Activated naive CD4-positive, alpha-beta T cell treated with anti-CD3 and anti-CD28 coated beads, Interleukin-2, amount 50 U/mL, for 72 hours (primary cell): ENCODE measurements at places on chromosomes 11 and 22. TPM values are rescaled to one million over a fixed set of nuclear protein-coding genes. Genes with fewer than 3 reads are reported as not detected.

Gene CD151
- 42.8 TPM for total RNA-seq

Gene CTSW
- 2.2 TPM for total RNA-seq

Gene MED17
- 37.3 TPM for total RNA-seq

Gene ELMOD1
- not detected for total RNA-seq

Gene FAT3
- not detected for total RNA-seq

Gene SLCO2B1
- total RNA-seq: not detected

Gene DGCR6
- 1.5 TPM for total RNA-seq

Gene CUL5
- total RNA-seq: 36.4 TPM

Gene BIRC3
- total RNA-seq: 355 TPM

Gene OR2AT4
- not detected for total RNA-seq

Gene ELF5
- not detected for total RNA-seq

Gene CBLIF
- total RNA-seq: not detected

Gene PHLDA2
- 5.9 TPM for total RNA-seq

Gene FGF19
- 0.11 TPM for total RNA-seq

Gene ANKK1
- total RNA-seq: 0.49 TPM

Gene UPK3A
- not detected for total RNA-seq

Gene CRYBA4
- not detected for total RNA-seq

Gene OR8G1
- total RNA-seq: not detected

Gene ELFN2
- 2.0 TPM for total RNA-seq

Gene PDGFB
- total RNA-seq: 0.46 TPM

Gene GRM5
- not detected for total RNA-seq

Gene POU2F3
- total RNA-seq: not detected

Gene BEST1
- total RNA-seq: 0.18 TPM

Gene ALDH3B1
- not detected for total RNA-seq

Gene MUC5AC
- not detected for total RNA-seq

Gene BID
- total RNA-seq: 9.8 TPM

Gene CRYBB3
- total RNA-seq: not detected

Gene NCAPD3
- 169 TPM for total RNA-seq

Gene NPAS4
- 0.09 TPM for total RNA-seq

Gene OR51E1
- total RNA-seq: not detected

Gene CASP5
- not detected for total RNA-seq

Gene ARCN1
- total RNA-seq: 134 TPM

Gene ST14
- total RNA-seq: 0.10 TPM

Gene FXYD6
- not detected for total RNA-seq

Gene CFAP300
- not detected for total RNA-seq

Gene ZNF215
- 1.8 TPM for total RNA-seq

Gene CYB5R3
- 49.7 TPM for total RNA-seq

Gene ASCL2
- not detected for total RNA-seq

Gene PRAME
- not detected for total RNA-seq

Gene CNGA4
- 0.21 TPM for total RNA-seq

Gene NEFH
- total RNA-seq: 2.1 TPM

Gene MRGPRE
- not detected for total RNA-seq

Gene OR51E2
- total RNA-seq: not detected

Gene APOA5
- not detected for total RNA-seq

Gene RIMBP3B
- total RNA-seq: 0.07 TPM

Gene SGSM1
- total RNA-seq: 0.20 TPM

Gene FLRT1
- not detected for total RNA-seq

Gene ZNF280A
- not detected for total RNA-seq

Gene PRG3
- not detected for total RNA-seq

Gene PYGM
- total RNA-seq: 0.87 TPM

Gene KLHL35
- total RNA-seq: 0.89 TPM

Gene OR8A1
- total RNA-seq: not detected

Gene PHLDB1
- total RNA-seq: 5.1 TPM
